Stimulated activated CD8-positive, alpha-beta memory T cell treated with anti-CD3 and anti-CD28 coated beads, Interleukin-4, amount 100 ng/mL, for 1 hour (primary cell): ENCODE measurements at places on chromosomes 1 and 21.

GRCh38 chr1:48581270-48581669 is 109.3 kb upstream of the SPATA6 start:
- DNase-seq = no peak

DNA sequence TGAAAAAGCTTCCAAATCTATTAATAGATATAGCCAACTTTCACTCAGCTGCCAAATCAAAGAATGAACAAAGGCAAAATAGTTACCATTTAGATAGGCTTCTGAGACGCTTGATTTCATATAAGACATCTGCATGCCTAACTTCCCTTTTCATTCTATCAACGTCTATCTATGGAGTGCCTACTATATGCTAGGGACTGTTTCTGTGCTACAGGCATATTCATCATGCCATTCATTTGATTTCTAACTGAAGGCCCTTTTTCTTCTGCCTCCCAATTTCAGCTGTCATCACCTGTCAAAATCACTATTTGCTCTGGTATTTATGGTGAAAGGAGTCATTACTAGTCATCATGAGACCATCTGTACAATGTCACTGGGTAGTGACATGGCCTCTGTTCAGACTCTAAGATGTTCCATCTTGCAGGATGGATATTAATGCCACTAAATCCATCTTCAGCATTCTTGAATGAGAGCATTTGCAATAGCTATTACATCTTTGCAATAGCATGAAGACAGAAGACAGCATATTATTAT is 4.3 kb upstream of the KRTAP13-1 start:
- DNase-seq = no peak

DNA sequence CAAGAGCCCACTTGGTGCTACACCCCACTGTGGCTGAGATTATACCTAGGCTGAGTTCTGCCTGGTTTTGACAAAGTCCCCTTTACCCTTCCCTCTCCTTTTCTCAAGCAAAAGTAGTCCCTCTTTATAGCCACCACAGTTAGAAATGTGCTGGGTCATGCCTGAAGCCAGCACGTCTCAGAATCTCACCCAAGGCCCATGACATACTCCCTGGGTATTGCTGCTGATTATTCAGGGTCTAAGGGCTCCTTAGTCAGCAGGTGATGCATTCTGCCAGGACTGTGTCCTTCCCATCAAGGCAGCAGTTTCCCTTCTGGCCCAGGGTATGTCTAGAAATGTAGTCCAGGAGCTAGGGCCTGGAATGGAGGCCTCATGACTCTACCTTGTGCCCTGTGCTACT is 67.3 kb upstream of the COX20 start:
- no peak for DNase-seq

- DNase-seq = no peak
Observed at GRCh38 chr1:42737257-42737656, 2.8 kb downstream of the CLDN19 start.

DNA sequence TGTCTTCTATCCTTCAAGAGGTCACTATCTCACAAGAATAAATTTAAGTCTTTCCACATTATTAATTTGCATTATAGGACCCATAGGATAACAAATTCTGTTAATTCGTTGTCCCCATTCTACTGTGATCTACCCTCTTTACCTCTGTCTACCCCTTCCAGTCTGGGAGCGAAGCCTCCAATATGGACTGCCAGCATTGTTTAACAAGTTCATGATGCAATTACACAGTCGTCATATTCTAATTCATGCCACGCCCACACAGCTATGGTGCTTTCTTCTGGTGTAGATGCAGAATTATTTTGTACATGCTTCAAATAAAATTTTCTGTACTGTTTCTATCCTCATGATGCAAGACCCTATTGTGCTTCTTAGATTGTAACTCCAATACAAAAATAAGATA is 178.3 kb upstream of the PALMD start:
- DNase-seq = no peak

GRCh38 chr1:59672851-59673572 is 141.7 kb upstream of the HOOK1 start:
- no peak for DNase-seq

GRCh38 chr1:179761296-179761695 is 18.2 kb downstream of the FAM163A start:
- DNase-seq = no peak

DNA sequence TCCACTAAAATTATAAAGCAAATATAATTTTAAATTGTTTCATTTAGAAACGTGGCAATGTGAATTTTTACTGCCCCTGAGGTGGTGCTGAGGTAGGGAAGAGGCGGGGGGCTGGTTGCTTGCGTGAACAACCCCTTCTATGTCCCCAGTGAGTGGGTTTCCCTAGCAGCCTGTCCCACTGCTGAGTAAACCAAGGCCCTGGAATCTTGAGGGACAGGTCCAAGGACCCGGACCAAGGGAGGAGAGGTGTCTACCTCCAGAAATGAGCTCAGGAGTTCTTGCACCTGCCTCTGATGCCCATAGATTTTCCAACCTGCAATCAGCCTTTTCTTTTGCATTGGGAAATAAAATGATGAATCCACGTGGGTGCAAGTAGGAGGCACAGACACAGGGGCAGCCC is 649 bp upstream of the LDLRAD1 start:
- no peak for DNase-seq

DNA sequence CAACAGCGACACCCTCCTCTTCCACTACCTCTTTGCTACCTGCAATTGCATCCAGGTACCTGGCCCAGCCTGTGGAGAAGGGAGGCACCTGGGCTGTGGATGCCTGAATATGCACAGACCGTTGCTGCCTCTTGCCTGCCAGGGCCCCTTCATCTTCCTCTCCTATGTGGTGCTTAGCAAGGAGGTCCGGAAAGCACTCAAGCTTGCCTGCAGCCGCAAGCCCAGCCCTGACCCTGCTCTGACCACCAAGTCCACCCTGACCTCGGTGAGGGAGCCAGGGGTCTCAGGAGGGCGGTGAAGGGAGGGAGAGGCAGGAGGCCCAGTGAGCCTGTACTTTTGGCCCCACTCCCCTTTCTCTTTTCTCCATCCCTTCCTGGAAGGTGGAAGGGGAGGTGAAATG is 11.5 kb downstream of the PSRC1 start:
- DNase-seq = no peak

DNA sequence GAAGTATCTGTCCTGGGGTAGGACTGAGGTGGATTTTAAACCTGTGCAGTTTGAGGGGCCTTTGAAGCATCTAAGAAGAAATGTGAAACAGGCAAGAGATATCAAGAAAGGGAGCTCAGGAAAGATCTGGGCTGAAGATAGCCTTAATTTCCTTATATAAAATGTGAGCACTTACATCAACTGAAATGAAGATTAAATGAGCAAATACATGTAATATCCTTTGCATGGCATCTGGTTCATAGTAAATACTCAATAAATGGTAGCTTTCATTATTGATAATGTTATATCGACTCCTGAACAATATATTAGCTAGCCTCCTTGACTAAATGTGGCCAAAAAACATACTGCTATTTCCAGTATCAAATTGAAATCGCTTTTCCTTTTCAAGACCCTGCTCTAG is 2.5 kb downstream of the LIN9 start:
- no peak for DNase-seq

- DNase-seq = no peak
Observed at GRCh38 chr1:185679220-185679619, 55.0 kb upstream of the HMCN1 start.

DNA sequence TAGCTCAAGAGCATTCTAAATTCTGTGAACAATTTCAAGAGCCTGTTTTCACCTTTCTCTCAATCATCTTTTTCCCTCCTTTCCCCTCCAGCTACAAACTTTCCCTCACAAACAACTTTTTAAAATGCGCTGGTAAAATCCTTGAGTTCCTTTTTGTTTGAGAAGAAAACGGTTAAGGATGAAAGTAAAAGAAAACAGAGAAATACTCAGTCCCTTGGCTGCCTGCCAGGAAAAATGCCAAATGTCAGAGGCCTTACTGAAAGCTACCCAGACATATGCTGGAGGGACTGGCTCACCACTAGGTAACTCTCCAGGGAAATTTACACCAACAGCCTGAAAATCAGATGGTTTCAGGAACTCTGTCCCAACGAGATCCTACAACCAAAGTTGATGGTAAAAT is 11.0 kb upstream of the SERBP1 start:
- no peak for DNase-seq

- DNase-seq = no peak
Observed at GRCh38 chr1:234505769-234506102, 26.8 kb upstream of the TARBP1 start.

DNA sequence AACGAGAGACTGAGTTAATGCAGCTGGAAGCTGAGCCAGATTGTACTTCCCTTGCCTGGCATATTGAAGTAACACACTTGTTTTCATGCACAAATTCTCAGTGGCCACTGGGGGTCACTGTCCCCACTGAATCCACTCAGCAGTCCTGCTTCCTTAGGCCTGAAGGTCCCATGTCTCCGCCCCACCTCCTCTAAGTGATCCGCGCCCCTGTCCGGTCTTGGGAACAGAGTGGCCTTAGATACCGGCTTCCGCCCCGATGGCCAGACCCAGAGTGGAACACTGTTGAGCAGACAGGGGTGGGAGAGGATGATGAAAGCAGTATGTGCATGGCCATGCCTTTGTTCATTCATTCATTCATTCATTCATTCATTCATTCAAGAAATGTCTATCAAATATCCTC is 34.8 kb downstream of the CHAF1B start:
- peak; percentile 21 for DNase-seq

DNA sequence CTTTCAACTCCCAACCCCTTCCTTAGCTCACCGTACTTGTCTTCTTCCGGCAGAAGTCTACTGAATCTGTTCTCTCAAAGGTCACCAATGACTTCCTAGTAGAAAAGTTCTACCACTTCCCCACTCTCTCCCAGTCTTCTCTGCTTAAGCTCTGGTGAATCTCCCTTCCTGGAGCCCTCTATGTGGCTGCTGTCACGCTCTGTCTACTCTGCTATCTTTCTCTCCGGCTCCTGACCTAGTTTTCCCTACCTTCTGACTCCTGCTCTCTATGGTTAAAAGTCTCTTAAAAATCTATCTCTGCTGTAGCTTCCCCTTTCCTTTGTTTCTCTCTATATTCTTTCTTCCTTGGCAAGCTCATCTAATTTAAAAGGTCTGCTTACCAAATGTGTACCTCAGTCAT is 350.1 kb upstream of the GREM2 start:
- DNase-seq = no peak

- DNase-seq = no peak
Observed at GRCh38 chr1:223479718-223480425, 86.7 kb downstream of the CCDC185 start.

GRCh38 chr21:21200103-21200938 is 202.1 kb downstream of the NCAM2 start:
- DNase-seq = no peak

GRCh38 chr1:206907304-206907991 is 10.2 kb downstream of the IL24 start:
- DNase-seq = no peak

- no peak for DNase-seq
Observed at GRCh38 chr21:21246007-21246406, 247.8 kb downstream of the NCAM2 start.

DNA sequence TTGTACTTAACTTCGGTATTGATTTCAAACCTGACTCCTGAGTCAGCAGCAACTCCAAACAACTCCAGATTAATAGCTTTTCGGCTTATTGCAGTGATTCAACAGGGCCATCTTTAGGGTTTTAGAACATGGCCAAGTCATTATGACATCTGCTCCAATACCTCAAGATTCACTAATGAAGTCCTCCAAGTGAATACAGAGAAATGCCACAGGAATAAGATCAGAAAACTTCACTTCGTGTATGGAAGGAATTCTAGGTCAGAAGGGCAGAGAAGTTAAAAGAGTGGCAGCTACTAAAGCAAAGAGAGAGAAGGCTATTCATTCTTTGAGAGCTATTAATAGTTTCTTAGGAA is 7.6 kb upstream of the C1orf116 start:
- DNase-seq = no peak

GRCh38 chr1:205211839-205212536 is 486 bp upstream of the DSTYK start:
- no peak for DNase-seq

DNA sequence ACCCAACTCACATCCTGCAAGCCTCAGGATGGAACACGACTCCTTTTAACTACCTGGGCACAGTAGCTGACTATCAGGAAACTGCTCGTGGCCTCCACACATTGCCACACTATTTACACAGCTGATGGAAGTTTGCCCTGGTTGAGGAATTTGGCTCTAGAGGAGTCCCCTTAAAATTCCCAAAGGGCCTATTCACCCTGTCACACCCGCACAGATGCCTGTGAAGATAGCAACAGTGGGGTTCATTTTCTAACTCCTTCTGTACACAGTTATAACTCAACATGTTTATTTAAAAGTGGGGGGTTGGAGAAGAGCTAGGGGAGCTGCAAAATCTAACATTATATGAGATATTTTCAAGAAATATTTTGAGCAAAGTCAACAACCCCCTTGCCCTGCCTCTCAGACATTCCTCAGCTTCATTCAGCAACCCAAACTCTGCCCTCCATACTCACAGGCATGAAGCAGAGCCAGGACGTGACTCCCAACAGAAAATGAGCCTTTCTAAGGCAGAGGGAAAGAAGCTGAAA is 35.8 kb upstream of the CCN1 start:
- no peak for DNase-seq

DNA sequence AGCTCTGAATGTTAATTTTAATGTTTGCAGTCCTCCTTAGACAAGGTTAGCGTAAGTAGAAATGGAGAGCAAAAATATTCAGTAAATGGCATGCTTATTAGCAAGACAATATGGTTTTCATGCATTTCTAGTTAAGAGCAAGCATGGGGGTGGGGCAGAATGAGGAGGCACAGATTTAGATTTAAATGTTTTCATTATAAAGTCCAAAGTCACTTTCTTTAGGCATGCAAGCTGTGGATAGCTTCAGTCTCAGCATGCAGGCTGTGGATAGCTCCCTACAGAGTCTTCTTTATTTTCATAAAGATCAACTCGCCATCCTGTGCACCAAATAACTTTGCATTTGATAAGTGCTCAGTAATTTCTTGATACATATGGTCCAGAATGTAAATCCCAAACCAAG is 1294.5 kb upstream of the ADGRL2 start:
- DNase-seq = no peak

- DNase-seq = no peak
Observed at GRCh38 chr1:96971439-96971838, 249.9 kb downstream of the PTBP2 start.

DNA sequence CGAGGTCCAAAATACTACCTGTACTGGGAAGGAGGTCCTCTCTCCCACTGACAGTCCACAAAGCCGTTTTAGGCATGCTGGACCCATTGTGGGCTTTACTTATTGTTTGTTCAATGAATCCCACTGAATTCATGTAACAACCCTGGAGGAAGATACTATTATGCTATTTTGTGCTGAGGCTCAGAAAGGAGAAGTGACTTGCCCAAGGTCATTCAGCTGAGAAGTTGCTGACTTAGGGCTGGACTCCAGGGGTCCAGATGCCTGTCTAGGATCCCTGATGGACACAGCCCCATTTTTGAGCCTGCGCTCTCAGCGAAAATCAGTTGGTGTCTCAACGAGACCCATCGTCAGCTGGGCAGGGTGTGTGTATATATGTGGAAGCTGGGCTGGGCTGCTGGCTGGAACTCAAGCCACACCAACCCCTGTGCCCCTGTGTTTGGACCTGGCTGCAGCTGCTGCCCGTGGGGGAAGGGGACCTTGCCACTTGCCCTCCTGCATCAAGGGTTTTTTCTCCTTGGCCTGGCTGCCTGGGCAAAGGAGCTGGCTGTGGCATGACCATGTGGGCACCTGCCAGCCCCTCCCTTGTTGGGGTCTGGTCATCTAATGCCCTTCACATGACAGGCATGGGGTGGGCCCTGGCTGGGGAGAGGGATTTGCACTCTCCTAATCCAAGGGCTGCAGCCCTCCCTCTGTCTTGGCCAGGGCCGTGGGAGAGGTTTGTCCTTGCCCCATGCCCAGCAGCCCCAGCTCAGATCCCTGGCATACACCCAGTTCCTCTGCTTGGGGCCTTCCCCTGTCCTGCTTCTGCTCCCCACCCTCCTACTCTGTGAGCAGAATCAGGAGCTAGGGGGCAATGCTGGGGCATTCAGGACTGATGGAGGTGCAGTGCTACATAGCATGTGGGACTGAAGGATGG is 15.0 kb downstream of the KCNQ4 start:
- DNase-seq = no peak
